Activated CD8-positive, alpha-beta memory T cell treated with anti-CD3 and anti-CD28 coated beads, Interleukin-2, amount 50 U/mL, for 4 hours (primary cell): ENCODE measurements at places on chromosomes 16 and 17.

DNA sequence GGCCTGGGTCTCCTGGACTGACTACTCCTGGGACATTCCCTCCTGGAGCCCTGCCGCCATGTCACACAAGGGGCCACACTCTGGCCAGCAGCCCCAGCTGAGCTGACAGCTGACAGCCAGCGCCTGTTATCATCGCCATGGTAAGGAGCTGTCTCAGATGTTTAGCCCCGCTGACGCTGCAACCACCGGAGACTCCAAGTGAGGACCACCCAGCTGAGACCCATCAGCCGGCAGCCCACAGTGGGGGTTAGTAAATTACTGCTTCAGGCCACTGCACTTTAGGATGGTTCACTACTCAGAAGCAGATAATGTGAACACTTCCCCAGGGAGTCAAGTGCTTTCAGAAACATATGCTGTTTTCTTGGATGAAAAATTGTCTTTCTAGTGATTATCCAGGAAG lies 14.6 kb upstream of the SPHK1 start:
- no peak for DNase-seq

GRCh38 chr16:3698941-3699340 lies 18.4 kb downstream of the TRAP1 start:
- DNase-seq, result no peak

GRCh38 chr17:60157487-60158040 lies 7.8 kb downstream of the CA4 start:
- no peak for DNase-seq

- DNase-seq, result no peak
These were observed 6.0 kb upstream of the GRB2 start for GRCh38 chr17:75411328-75412067.

DNA sequence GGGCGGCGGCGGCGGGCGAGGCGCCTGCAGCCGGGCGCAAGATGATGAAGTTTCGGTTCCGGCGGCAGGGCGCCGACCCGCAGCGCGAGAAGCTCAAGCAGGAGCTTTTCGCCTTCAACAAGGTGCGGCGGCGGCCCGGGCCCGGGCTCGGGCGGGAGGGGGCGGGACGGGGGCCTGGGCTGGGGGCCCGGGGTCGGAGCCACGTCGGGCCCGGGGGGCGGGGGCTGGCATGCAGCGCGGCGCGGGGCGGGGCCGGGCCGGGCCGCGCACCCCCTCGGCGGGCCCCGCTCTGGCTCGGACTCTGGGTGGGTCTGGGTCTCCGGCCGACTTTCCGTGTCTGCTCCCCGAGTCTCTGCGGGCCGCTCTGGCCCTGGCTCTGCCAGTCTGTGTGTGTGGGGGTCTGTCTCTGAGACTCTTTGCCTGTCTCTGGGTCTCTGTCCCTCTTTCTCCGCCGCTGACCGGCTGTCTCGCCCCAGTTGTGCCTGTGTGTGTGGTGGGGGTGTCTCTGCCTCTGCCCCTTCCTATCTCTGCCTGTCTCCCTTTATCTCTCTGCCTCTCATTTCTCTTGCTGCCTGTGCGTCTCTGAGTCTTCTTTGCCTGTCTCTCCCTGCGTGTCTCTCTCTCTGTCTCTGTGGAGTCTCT lies 328 bp downstream of the LLGL1 start:
- no peak for DNase-seq

GRCh38 chr16:68696514-68696913 lies 40.6 kb upstream of the CDH1 start:
- DNase-seq, result no peak

GRCh38 chr16:76059186-76059585 lies 218.0 kb upstream of the CNTNAP4 start:
- DNase-seq, result no peak

GRCh38 chr17:19716108-19717030 lies at the start of gene SLC47A2:
Gene SLC47A2, minus strand, starts transcription at chr17:19716584. Its CDS starts 29 bp downstream, at chr17:19716555.
- no peak for DNase-seq

- no peak for DNase-seq
These were observed 605 bp upstream of the ABAT start for GRCh38 chr16:8673611-8674412.

DNA sequence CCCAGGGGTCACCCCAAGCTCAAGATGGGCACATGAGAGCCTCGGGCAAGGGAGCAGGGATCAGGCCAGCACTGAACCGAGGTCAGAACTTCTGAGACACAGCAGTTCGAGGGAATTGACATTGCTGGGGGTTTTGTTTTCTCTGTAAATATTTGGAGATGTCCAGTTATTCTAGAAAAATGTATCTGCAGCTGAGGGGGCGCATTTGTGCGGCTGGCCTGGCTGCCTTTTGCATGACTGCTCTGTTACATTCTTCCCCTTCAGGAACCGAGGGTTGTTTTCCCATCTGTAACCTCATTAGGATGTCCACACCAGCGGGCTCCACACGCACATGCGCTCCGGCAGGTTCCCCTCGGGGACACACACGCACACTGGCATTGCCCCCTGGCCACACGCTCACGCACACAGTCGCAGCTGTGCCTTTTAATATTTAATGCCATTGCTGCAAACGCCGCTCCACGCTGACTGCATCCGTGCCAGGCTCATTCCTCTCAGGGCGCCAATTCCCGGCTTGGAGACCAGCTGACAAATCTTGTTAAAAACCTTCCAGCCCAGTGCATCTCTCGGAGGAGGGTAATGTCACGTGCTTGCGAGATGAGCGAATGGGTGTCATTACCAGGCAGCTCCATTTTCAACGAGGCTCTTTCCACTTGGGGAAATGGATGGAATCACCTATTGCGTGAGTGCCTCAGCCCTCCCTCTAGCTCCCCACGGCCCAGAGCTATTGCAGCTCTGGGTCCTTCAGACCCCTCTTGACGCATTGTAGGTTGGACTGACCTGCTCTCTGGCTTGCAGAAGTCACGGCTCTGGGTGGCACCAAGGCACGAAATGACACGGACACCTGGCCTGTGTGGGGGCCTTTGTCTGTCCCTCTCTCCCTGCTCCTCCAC lies 13.1 kb downstream of the CCR7 start:
- peak; percentile 27 for DNase-seq

- no peak for DNase-seq
These were observed 20.5 kb downstream of the CDIP1 start for GRCh38 chr16:4517812-4518680.

- DNase-seq, result no peak
These were observed 51.4 kb downstream of the MFSD11 start for GRCh38 chr17:76789235-76789788.

GRCh38 chr16:30398661-30399434 lies 3.6 kb downstream of the ZNF48 start:
- DNase-seq, result no peak

DNA sequence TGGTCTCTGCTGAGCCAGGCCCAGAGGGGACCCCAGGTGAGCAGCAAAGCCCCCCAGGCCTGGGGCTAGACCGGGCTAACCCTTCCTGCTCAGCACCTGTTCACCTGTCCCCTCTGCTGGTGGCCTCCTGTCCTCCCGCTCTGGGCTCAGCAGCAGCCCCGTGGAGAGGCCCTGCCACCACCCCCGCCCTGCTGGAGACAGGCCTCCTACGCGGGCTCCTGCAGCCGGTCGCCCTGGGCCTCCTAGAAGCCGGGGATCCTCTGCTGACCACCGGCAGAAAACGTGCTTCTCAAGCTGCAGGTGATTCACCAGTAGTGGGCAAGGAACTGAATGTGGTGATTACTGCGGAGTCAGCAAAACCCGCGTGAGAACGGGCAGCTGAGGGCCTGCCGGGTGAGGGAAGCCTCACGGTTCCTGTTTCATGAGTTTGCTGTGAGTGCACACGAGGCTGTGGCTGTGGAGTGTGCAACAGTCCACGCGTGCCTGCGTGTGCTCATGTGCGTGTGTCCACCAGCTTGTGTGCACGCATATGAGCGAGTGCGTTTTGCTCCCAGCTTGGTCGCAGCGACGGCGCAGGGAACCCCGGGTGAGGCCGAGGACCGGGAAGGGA lies 792 bp downstream of the SECTM1 start:
- no peak for DNase-seq

DNA sequence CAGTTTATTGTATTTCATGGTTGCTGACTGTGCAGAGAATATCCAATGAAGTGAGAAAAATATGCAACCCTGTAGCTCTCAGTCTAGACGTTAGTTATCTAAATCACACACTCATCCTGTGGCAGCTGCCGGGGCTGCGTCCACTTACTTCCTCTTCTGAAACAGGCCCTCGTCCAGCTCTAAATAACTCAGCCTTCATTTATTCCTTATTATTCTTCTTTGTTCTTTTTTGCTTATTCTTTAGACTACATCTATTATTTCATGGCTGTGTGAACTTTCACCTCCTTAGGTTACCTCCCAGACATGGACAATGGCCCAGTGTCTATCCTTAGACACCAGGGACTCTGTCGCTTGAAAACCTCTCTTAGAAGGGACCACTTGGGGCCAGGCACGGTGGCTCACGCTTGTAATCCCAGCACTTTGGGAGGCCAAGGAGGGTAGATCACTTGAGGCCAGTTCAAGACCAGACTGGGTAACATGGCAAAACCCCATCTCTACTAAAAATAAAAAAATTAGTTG lies 3.4 kb upstream of the THUMPD1 start:
- no peak for DNase-seq

DNA sequence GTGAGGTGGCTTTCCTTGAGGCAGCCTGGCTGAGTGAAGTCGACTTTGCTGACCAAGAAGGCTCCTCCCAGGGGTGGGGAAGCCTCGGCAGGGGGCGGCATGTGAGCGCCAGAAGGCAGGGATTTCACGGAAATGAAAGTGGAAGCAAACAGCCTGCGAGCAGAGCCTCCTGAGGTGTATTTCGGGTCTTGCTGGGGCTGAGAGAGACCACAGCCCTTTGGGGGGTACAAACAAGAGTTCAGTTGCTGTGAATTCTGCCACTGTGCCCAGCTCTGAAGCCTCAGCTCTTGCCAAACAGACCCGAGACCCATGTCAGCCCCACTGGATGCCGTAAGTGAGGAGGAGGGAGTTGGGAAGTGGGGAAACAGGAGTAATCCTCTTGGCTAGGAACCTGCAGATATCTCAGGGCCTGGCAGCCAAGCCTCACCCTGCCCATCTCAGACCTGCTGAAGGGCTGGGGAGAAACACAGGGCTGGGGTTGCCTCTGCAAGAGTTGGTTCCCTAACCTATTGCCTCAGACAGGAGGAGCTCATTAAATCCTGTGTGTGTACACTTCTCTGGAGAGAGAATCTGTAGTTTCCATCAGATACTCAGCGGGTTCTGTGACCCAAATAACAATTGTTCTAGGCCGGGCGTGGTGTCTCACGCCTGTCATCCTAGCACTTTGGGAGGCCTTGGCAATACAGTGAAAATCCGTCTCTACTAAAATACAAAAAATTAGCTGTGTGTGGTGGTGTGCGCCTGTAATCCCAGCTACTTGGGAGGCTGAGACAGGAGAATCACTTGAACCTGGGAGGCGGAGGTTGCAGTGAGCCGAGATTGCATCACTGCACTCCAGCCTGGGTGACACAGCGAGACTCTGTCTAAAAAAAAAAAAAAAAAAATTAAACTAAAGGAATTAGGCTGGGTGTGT lies at the start of gene IFI35:
Gene IFI35 (plus strand): TSS at position 146 of the 913 bp plus-strand sequence. CDS start 164 bp downstream, at position 310.
- peak; percentile 82 for DNase-seq

DNA sequence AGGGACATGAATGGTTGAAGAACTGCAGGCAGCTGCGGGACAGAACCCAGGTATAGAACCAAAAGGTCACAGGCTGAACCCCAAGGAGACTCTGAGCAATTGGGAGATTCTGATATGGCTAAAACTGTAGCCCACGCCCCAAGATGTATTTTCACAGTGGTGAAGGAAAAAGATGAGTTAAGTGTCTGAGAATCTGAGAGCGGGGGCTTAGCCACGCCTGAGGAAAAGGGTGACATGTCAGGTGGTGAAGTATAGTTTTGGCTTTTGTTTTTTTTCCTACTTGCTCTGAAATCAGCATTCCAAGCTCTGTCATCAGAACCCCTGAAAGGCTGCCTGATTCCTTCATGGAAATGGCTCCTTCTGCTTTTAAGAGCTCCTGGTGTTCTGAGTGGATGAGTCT lies 73.3 kb downstream of the AKAP1 start:
- DNase-seq, result no peak

DNA sequence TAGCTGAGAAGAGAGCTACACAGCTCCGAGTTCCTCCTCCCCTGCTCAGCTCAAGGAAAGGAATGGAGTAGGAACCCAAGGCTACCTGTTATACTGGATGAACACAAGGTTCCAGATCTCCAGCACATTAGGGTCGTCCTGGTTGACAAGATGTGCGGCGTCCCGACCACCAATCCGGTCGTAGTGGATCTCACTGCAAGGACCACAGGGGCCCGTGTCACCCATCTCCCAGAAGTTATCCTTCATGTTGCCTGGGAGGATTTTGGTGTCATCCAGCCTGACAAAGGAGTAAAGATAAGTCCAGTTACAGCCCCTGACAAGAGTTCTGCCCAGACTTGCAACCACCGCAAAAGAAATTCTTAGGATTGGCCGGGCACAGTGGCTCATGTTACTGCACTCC lies 17.6 kb downstream of the AARS1 start:
- no peak for DNase-seq

DNA sequence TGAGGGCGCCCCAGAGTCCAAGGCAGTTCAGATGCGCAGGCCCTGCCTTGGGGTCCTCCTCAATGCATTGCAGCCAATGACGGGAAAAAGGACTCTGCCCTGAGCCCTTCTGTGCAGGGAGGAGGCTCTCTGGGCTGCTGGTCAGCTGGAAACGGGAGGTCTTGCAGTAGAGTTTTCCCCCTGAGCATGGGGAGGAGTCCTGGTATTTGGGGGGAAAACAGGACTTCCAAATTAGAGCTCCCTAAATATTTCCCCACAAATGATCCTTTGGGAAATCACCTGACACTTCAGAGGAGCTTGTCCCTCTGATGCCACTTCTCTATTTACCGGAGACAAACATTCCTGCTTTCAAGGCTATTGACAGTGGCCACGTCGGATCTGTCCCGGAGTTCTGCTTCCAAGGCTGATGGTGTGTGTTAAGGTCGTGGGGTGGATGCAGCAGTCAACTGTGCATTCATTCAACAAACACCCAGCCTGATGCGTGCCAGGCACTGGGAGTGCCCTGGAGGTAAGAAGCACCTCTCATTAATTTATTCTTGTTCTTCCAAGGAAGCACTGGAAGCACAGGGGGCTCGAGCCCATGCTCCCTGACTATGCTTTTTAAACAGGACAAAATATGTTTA lies 73.0 kb upstream of the DNAH17 start:
- DNase-seq, result no peak

DNA sequence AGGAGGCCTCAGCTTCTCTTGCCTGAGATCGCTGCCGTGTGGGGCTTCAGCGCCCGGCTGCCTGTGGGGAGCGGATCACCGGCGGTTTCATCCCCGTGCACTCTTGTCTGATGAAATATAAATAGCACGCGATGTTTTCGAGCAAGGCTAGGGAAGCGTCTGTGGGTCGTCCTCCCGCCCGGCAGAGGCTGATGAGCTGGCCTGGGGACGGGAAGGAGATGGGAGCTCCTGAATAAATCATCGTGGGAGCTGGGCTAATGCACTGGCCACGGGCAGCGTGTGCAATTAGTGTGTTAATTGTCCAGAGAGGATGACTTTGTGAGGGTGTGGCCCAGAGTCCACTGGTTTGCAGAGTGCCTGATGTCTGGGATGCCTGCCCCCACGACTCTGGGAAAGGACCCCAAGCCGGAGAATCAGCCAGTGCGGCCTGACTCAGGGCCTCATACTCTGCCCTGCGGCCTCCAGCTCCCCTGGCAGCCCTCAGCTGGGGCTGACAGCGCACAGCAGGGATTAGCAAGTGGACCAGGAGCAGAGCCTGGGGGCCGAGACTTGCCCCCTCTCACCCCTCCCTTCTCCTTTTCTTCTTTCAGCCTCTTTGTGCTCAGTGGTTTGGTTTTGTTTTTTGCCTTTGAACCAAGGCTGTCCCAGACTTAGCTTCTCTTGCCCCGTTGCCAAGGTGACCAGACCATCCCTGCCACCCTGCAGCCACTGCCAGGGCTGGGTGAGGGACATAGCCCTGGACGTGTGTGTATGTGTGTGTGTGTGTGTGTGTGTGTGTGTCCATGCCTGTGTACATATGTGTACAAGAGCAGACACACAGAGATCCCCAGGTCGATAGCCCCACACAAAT lies 21.4 kb downstream of the KCNJ12 start:
- no peak for DNase-seq
